B cell (primary cell): ENCODE measurements at places on chromosomes 1 and 21.
A peak's percentile ranks its signal among the peaks of the same experiment; 100 is the strongest.

DNA sequence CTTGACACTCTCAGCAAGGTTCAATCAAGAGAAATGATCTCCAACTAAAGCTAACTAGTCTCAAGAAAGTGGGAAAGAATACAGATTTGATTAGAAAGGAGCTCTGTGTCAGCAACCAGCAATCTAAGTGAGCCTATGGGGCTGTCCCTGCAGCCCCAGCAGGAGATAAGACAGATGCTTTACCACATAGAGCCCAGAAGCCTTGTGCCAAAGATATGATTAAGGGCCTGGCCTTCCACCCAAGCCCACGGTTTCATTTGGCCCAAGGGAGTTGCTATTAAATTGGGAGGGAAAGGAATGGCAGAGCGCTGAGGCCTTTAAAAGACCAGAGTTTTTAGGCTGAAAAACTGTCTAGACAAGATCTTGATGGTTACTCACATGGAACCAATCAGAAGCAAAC lies 74.8 kb downstream of the HLCS start:
- DNase-seq = no peak

DNA sequence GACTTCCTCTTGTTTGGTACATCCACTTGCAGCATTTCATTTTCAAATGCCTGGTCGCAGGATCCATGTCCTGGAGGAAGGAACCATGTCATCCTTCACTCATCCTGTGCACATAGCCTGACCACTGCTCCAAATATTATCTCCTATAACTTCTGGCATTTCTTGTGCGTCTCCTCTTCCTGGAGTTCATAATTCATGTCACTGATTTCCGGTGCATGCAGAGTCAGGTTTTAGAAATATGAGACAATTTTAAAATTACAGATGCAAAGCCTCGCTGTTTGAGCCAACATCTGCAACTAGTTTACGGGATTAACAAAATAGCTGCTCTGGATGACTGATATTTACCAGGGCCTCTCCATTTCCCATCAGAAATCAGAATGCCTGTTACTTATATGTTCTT lies 268.1 kb downstream of the DNM3 start:
- DNase-seq = no peak

DNA sequence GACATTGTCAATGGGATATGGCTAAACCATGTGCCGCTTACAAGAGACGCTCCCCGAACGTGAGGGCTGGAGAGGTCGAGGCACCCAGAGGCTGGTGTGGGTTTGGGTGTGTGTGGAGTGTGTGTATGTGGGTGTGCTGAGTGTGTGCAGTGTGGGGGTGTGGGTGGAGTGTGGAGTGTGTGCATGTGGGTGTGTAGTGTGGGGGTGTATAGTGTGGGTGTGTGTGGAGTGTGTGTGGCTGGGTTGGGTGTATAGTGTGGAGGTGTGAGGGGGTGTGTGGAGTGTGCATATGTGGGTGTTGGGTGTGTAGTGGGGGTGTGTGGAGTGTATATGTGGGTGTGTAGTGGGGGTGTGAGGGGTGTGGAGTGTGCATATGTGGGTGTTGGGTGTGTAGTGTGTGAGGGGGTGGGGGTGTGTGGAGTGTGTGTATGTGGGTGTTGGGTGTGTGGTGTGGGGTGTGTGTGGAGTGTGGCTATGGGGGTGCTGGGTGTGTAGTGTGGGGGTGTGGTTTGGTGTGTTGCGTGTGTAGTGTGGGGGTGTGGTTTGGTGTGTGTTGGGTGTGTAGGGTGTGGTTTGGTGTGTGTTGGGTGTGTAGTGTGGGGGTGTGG lies 42.2 kb downstream of the SLC19A1 start:
- DNase-seq = no peak

- DNase-seq = no peak
These were observed 220.7 kb downstream of the TOMM20 start for GRCh38 chr1:234907940-234908405.

GRCh38 chr1:93967306-93967705 lies 58.1 kb upstream of the GCLM start:
- DNase-seq = no peak

- DNase-seq = no peak
These were observed 14.9 kb upstream of the IER5 start for GRCh38 chr1:181073638-181074037.

- no peak for DNase-seq
These were observed 1.2 kb downstream of the RSRP1 start for GRCh38 chr1:25245809-25246599.

DNA sequence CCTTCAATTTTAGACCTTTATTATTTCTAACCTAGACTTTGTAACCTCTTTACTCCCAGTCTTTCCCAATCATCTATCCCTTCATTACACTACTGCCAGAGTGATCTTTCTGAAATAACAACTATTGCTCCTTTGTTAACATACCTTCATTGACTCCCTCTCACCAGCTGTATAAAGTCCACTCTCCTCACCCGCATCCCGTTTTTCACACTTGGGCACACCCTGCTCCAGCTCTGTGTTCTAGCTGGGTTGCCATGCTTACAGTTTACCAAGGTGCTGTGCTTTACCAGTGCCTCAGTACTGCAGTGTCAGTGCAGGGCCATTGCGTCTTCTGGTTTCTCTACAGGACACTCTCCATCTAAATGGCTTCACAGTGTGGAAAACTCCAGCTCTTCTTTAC lies 148.2 kb downstream of the NFIA start:
- no peak for DNase-seq

DNA sequence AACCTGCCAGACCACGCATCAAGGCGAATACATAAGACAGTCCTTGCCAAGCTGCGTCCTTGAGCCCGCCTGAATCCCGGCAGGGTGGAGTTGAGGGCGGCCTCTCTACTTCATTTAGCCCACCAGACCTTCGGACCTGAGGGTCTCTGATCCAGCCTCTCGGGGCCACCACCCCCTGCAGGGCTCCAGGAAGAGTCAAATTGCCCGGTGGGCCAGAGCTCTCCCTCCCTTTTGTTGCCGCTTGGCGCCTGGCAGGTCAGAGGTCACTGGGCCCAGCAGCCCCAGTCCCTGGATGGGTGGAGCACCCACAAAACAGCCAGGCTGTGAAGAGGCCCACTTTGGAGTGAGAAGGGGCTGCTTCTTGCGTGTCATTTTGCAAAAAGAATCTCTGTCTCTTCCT lies 9.0 kb downstream of the GNG4 start:
- DNase-seq = no peak

- no peak for DNase-seq
These were observed 3.8 kb downstream of the PHGDH start for GRCh38 chr1:119715542-119715941.

DNA sequence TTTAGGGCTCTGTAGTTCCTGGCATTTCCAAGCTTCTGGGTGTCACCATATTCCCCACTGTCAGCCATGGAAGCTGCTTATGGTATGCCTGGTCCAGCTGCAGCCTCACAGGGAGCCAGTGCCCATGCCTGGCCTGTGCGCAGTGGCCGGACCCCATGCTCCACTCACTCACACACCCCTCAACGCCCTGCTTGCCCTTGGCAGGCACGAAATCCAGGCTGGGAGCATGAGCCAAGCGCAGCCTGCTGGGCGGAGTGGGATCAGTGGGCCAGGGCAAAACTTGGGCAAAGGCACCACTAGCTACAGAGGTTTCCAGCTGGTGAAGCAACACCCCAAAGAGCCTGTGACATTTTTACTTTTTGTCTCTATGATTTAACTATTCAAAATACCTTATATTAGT lies 520.4 kb downstream of the RWDD3 start:
- DNase-seq = no peak

DNA sequence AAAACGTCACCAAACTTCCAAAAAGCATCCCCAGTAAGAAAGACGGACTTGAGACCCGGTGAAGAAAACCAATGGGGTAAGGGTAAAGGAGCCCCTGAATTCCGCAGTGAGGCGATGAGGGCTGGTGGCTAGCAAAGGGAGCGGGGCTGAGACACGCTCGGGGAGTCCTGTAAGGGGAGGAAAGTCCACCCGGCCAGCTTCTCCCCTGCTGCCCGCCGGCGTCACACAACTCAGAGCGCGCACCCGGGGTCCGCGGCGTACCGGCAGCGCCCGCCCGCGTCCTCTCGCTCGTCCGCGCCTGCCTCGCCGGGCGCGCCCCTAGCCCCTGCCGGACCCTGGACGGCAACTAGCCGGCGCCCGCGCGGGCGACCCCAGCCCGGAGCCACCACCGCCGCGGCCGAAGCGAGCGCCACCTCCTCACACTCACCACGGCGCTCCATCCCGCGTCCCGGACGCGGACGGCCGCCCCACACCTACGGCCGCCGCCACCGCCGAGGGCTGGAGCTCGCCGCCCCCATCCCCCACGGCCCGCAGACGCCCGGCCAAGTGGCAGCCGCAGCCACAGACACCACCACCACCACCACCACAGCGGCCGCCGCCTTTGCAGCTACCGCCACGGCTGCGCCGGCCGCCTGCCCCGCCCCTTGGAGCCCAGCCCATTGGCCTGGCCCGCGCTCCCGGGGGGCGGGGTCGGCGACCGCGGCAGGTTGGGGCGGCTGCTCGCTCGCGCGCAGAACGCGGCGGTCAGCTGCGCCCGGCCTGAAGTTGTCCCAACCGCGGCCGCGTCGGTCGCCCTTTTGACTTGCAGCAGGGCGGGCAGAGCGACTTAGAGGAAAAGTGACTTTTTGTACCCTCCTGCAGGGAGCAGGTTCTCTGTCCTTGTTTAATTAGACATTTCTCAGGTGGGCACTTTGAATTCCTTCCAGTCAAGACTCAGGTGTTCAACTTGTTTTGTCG lies 10.0 kb upstream of the ARHGAP29 start:
- DNase-seq = peak; percentile 35

DNA sequence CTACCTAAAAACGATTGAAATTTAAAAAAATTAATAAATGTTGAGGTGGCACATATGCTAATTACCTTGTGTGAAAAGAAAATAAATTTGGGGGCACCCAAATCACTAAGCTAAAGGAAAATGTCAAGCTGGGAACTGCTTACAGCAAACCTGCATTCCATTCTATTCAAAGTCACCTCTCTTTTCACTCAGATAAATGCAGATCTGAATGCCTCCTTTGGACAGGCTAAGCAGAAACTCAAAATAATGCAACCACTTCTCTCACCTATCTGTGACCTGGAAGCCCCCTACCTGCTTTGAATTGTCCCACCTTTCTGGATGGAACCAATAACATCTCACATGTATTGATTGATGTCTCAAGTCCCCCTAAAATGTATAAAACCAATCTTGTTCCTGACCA lies 628.7 kb downstream of the AMY1C start:
- DNase-seq = no peak

DNA sequence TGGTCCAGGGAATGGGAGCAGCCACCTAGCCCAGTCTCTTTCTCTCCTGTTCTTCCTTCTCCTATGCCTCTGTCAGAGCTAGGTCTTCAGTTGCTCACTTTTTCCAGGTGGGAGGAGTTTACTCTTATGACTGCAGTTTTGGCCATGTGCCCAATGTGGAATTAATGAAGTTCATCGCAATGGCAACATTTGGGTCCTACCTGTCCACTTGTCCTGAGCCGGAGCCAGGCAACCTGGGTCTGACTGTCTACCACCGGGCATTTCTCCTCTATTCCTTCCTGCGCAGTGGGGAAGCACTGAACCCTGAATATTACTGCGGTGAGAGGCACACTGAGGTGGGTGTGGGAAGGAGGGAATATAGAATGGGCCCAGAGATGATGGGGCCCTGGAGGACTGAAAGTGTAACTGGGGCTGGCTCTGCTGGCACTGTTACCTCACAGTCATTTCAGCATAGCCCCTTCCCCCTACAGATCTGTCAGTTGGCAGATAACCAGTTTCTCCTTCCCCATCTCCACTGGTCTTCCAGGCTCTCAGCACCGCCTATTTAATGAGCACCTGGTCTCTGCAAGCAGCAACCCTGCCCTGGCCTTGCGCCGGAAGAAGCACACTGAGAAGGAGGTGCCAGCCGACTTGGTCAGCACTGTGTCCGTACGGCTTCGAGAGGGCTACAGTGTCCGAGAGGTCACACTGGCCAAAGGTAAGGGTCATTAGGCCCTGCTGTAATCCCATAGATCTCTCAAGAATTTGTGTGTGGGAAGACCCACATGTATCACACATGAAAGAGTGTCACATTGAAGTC lies 30.1 kb downstream of the SZT2 start:
- no peak for DNase-seq

DNA sequence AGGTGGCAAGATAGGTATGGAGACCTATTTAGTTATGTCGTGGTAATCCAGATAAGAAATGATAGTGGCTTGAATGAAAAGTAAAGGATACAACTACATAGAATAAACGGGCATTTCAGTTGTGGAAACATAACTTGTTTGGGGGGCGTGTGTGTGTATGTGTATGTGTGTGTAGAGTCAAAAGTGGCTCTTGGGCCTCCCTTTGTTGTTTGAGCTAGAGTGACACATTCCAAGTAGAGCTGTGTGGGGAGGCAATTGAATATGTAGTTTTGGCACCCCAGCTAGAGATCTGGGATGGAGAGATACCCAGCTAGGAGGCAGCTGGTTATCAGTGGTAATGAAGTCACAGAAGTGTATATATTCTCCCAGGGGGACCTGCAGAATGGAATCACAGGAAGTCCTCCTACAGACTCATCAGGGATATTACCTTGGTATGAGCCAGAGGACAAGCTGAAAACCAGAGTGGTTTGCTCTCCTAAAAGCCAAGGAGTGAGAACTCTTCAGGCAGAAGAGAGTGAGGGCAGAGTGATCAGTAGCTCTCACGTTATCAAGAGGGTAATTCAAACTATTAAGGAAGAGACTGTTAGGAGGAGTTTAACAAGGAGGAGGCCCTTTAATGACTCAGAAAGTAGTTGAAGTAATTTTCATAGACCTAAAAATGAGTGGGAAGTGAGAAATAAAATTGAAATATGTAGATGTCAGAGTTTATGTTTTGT lies 5.1 kb downstream of the CR1L start:
- DNase-seq = no peak

DNA sequence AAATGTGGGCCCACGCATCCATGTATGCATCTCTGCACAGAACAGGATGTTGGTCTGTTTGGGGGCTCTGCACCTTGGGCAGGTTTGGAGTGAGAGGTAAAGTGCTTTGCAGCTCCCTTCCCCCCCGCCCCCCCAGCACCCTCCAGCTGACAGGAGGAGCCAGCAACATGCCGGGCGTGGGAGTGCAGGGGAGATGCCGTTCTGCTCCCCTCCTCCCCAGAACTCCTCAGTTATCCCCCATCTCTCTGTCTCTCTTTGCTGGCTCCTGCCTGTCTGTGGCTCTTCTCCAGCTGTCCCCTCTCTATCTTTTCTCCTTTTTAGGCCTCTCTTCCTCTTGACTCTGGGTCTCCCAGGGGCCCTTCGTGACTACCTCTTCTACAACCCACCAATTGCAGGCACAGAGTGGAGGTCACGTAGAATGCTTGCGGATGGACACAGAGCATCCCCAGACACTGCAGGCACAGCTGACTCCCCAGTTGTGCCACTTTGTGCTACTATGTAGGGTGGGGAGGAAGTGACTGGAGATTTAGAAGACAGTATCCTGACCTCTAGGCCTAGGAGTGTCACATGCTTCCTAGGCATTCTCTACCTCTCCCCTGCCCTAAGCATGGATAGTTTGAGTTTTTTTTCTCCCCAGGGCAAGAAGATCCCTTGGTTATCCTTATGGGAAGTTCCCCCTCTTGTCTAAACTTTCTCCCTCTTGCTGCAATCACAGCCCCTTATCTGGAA lies 1.7 kb upstream of the RORC start:
- no peak for DNase-seq

DNA sequence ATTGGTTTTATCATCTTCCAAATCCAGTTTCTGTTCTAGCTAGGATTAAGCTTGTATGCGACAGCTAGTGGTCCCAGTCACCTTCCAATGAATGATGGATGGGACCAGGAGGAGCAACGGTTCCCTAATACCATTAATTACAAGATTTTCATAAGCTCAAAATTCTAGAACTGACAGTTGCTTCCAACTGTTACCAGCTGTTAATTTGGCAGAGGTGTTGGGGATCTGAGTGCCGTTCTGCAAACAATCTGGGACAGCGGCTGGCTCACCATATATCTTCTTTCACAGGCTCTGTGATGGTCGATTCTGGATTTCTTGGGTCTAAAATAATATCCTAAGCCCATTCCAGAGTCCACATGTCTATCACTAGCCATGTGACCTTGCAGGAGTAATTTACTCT lies 34.5 kb upstream of the RALGPS2 start:
- DNase-seq = no peak
